ENCODE measurements at places on chromosomes 4 and X. TPM values are rescaled to one million over a fixed set of nuclear protein-coding genes. Genes with fewer than 3 reads are reported as not detected.

- no peaks in the 10 kb centered on the region for H3K27me3 ChIP-seq
- H3K4me1 ChIP-seq, result peaks cover 10% of the 10 kb centered on the region
- no peak overlapping the region for H3K4me3 ChIP-seq
- no peak for ATAC-seq
- H3K27ac ChIP-seq, result no peak overlapping the region
- H3K36me3 ChIP-seq, result no peaks in the 10 kb centered on the region
Observed at GRCh38 chr4:211033-211511, 86.8 kb downstream of the ZNF718 start.

DNA sequence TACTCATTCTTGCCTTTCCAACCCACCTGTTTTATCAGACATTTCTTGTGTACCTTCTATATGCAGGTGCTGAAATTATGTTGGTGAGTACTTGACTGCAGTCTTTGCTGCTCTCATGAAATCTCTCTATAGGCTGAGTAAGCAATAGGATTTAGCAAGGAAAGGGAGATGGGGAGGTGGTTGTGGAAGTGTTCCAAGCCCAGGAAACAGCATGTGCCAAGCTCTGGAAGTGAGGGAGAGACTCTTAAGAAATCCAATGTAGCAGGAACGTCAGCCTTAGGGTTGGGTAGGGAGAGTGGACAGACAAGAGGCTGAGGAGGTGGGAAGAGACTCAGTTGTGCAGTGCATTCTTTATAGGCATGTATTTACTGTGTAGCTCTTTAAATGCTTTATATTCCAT lies 5.6 kb downstream of the SEPTIN11 start:
- H3K36me3 ChIP-seq, result no peaks in the 10 kb centered on the region
- H3K4me3 ChIP-seq, result no peak overlapping the region
- H3K27ac ChIP-seq, result no peak overlapping the region

GRCh38 chr4:40978548-40978947 lies 228.8 kb downstream of the NSUN7 start:
- no peak for ATAC-seq
- H3K27ac ChIP-seq, result no peak overlapping the region
- no peaks in the 10 kb centered on the region for H3K4me1 ChIP-seq
- H3K4me3 ChIP-seq, result no peak overlapping the region
- no peaks in the 10 kb centered on the region for H3K36me3 ChIP-seq

GRCh38 chr4:29619168-29619567 lies 1101.0 kb upstream of the PCDH7 start:
- H3K4me1 ChIP-seq, result no peaks in the 10 kb centered on the region
- H3K36me3 ChIP-seq, result no peaks in the 10 kb centered on the region
- H3K4me3 ChIP-seq, result no peak overlapping the region
- no peak for ATAC-seq

DNA sequence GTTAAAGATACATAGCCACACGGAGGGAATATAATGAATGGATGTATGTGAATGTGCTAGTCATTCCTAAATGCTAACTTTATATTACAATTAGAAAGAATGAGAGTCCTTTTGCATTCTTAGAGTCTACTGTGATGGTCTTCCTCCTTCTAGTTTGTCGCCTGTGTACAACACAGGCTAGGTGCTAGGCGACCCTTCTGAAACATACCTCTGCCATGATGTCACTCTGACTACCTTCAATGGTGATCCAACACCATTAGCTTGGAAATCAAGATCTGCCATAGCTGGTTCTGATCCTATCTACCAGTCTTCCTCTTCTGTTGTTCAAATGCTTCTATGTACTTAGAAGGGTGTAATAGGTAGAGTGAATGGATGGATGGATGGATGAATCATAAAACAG lies 151.2 kb downstream of the MGST2 start:
- H3K4me1 ChIP-seq, result peaks cover 15% of the 10 kb centered on the region
- H3K36me3 ChIP-seq, result no peaks in the 10 kb centered on the region
- no peak overlapping the region for H3K4me3 ChIP-seq
- no peak for ATAC-seq
- no peaks in the 10 kb centered on the region for H3K27me3 ChIP-seq

The EOLA2 gene
- 17.4 TPM for total RNA-seq

The CLDN34 gene
- not detected for total RNA-seq

The HEPH gene
- total RNA-seq, result 67.0 TPM

The ZNF718 gene
- total RNA-seq, result 10.4 TPM

The GJB1 gene
- total RNA-seq, result not detected

The STATH gene
- not detected for total RNA-seq
